ENCODE measurements at places on chromosomes 3 and 15.

GRCh38 chr3:151327571-151328198 lies 1.7 kb downstream of the P2RY13 start:
- DNase-seq, result no peak

DNA sequence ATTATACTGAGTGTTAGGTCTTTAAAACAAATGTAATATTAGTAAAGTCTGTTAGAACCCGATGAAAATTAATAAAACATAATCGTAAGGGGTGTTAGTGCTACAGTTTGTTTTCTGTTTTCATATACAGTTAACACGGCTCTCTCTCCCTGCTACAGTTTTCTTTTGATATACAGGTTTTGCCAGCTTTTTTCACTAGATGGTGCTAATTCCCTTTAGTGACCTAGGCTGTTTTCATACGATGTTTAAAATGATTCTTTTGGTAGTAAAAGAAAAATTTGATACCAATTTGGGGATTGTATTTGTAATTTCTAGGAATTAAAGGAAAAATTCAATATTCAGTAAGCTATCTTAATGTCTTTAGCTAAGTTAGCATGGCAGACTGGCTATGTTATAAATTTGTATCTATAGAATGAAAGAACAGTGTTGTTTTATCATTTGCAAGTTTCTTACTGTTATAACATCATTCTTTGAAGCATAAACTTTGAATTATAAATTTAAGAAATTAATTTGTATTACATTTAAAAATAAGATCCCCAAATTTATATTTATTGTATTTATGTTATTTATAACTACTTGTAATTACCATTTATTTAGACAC lies 11.5 kb downstream of the APH1B start:
- DNase-seq, result no peak

DNA sequence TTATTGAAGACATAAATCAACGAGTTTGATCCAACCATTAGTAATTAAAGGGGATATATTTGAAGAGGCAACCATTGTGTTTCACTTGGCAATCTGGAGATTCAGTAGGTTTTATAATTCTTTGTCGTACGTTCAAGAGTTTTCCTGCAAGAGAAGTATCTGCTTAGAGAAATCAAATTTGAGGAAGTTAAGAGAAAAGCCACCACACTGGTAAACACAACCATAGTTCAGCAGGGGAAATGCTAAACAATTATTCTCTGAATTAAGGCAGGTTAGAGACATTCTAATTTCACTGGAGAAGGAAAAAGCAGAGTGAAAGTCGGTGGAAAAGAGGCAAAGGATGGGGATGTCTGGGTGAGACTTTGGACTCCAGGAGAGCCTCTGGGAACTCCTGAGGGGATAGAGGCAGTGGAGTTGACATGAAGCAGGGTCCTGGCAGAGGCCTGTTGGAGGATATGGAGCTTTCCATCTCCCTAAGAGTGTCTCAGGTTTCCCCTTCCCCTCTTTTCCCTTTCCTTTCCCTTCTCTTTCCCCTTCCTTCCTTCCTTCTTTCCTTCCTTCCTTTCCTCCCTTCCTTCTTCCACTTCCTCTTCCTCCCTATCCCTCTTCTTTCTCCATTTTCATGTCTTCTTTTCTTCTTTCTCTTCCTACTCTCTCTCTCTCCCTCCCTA lies 26.5 kb downstream of the SPINK8 start:
- DNase-seq, result no peak

- DNase-seq, result no peak
Measured at GRCh38 chr15:58058073-58058472, 7.4 kb downstream of the ALDH1A2 start.

DNA sequence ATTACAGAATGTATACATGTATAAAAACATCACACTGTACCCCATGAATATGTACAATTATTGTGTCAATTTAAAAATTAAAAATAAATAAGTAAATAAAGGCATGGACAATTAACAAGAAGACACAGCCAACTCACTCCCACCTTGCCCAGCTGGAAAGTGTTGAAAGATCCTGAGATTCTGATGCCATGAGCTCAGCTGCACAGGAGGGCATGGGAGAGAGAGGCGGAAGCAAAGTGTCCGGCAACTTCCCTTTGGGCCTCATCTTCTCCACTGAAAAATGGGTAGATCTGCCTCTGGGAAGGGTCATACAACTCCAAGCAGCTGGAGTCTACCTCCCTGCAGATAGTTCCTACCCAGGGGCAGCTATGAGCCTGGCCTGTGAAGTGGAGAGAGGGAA lies 277.3 kb downstream of the UACA start:
- no peak for DNase-seq

DNA sequence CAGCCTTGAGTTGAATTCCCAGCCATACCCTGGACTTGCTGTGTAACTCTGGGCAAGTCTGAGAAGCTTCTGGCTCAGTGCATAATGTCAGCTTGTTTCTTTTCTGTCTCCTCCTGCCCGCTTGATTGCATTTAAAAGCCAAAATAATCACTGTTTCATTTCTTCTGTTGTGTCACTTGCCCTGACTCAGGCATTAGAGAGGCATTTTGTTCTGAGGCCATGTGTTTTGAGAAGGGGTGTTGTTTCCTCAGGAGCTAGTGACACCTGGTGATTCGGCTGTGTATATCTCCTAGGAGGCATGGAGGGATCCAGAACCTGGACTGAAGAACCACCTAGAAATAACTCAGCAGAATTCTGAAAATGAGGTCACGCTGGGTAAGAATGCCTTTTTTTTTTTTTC lies 16.0 kb downstream of the WDR73 start:
- DNase-seq, result no peak

- no peak for DNase-seq
Measured at GRCh38 chr3:26422415-26422814, 200.2 kb upstream of the LRRC3B start.

GRCh38 chr3:32374788-32375595 lies 16.7 kb upstream of the CMTM7 start:
- DNase-seq, result no peak

DNA sequence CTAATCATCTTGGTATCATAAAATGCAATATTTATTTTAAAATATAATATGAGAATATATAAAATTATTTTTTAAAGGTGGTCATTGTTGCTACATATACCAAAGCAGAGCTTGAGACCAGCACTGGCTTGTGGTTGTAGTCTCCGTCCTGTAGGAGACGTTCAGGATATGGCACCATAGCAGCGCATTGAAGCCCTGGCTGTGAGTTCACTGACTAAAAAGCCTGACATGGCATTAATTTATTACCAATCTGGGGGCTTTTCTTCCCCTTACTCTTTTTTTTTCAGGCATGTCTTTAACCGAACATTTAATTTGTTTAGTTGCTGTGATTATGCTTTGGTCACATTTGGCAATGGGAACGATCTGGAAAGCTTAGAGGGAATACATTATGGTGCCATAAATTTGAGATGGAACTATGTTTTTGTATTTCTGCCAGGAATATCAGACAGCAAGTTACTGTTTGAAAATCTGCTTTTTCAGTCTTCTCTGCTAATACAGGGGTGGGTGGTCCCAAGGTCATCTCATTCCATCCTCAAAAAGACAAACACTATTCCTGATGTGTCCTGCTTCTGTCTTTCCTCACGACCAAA lies 108.5 kb downstream of the ZIC4 start:
- no peak for DNase-seq

DNA sequence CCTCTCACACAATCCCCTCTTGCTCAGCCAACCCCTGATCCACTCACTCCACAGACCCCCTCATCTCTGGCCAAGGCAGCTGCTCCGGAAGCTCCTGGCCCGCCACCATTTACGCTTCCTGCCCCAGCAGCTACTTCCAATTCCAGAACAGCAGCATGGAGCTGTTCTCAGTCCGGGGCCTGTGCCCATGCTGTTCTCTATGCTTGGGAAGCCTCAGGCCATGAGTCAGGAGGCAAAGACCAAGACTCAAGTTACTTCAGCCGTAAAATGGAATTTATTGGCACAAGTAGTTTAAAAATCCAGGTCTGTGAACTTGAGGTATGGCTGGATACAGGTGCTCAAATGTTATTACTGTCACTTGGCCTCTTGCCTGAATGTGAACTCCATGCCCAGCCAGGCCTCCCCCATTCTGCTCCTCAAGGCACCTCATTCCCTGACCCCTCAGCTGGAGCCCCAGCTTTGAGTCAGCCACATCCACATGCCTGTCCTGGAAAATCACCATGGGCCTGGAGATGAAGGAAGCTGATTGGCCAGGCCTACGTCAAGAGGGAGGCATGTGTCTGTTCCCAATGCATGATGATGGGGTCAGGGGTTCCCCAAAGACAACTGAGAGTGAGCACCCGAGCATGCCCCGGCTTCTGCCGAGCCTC lies 31.4 kb upstream of the CACNA2D2 start:
- DNase-seq, result no peak

GRCh38 chr15:88833731-88834100 lies 30.5 kb downstream of the ACAN start:
- no peak for DNase-seq

DNA sequence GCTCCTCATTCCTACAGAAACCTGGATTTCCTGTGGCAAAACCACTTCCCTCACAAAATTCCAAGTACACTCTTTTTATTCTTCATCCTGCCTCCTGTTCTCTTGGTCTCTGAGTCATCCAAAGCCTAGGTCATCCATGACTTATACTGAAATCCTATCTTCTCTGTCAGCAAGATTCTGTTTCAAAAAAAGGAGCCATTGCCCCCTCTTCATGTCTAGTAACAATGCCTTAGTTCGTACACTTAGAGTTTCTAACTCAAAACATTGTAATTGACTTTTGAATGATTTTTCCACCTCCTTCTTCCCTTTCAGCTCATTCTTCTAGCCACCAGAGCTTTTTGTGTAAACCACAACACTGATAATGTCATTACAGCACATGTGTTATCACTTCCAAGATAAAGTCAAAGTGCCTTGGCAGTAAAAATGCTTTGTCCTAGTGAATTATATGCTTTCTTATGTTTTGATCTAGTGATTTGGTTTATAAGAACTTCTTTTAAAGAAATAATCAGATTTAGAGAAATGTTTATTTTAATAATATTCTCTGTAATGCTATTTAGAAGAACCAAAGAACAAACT lies 256.5 kb upstream of the NECTIN3 start:
- DNase-seq, result no peak

GRCh38 chr15:72368325-72368724 lies 7.5 kb downstream of the HEXA start:
- DNase-seq, result no peak

DNA sequence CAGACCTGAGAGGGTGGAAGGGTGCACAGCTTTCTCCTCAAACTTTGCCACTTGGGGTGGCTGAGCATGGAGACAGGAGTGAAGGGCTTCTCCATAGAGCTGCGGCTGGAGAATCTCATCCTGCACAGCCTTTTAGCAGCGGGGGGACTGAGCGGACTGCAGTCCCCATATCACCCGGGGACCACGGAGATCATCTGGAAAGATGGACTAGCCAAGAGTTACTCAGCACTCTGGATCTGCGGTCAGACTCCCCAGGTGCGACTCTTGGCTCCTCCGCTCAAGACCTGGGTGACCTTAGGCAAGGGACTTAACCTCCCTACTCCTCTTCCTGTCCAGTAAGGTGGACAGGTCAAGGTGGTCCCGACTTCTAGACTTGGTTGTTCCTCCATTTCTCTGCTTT lies 125.8 kb upstream of the MEF2A start:
- DNase-seq, result no peak

GRCh38 chr3:14434498-14435151 lies 32.2 kb downstream of the SLC6A6 start:
- DNase-seq, result no peak

GRCh38 chr3:153166206-153166605 lies 4.2 kb downstream of the RAP2B start:
- DNase-seq, result no peak

DNA sequence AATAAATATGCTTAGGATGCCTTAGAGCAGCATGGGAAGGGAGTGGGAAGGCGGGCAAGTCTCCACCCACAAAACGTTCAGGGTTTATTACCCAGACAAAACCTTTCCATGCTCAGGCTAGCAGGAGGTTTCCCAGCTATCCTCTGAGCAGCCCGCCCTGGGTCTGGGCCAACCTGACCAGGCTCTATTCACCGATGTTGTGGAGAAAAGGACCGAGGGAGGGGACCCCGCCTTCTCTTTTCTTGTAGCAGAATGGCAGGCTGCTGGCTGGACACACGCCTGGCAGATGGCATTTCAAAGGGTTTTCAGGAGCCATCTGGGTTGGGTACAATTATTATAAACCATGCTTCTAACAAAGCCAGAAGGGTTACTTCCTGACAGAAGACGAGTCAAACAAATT lies 540.9 kb downstream of the MAGI1 start:
- DNase-seq, result no peak

GRCh38 chr3:183178833-183179549 lies 16.5 kb upstream of the LAMP3 start:
- no peak for DNase-seq

DNA sequence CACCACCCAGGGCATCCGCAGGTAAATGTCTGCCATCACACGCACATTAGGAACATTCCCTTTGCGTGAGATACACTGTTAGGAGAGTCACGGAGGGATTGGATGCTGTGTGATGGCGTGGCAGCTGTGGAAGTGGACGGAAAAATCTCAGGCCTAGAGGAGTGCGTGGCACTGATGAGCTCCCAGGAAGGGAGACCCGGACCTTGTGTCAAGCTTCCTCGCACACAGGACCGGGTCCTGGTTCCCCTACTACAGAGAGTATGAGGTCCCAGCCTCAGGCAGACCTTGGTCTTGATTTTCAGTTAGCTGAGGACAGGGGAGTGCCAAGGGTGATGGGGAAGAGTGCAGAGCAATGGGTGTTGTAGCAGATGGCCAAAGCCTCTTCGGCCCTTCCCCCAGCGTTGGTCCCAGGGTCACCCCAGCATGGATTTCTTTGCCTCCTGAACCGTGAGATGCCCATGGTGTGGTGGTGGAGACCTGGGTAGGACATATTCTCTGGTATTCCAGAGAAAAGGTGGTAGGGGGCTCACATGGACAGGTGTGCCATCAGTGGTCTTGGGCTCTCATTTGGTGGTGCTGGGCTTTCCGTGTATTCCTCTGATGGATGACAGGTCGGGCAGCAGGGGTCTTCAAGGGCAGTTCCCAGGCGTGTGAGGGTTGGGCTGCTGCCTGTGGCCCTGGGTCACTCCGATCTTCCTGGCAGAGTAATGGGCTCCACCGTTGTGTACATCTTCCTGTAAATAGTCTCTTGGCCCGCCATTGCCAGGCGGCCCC lies 105.1 kb downstream of the SNRPN start:
- no peak for DNase-seq
